ENCODE measurements at places on chromosomes 12 and 14.

GRCh38 chr14:84532016-84532415 lies 997.9 kb upstream of the FLRT2 start:
- DNase-seq: no peak

DNA sequence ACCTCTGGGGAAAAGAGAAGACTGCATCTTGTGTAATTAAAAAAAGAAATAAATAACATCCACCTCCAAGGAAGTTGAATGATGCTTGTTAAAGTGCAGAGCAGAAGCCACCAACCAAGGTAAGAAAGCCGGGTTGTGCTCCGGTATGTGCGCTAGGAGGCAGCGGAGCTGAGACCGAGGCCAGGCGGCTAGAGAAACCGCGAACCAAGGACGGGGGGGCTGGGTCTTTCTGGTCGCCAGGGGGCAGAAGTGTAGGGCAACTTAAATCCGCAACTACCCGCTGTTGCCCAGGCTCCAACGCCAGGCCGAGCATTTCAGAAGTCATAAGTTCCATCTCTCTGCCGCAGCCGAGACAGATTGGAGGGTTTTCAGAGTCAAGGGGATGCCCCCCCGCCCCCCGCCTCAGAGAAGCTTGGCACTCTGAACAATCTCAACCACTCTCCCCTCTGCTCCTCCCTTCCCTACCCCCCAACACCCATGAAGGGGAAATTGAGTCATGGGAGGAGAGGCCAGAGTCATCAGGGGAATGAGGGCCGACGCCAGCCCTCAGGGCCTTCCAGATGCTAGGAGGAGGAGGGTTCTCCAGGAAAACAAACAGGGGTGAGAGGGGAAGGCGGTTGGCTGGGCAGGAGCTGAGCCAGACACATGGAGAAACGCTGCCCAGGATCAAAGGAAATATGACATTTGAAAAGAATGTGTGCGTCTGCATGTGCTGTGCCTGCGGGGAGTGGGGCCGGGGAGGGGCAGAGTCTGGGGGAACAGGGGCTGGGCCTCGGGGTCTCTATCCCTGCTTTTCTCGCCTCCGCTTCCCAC lies 2.2 kb upstream of the NFATC4 start:
- DNase-seq: peak; percentile 38

DNA sequence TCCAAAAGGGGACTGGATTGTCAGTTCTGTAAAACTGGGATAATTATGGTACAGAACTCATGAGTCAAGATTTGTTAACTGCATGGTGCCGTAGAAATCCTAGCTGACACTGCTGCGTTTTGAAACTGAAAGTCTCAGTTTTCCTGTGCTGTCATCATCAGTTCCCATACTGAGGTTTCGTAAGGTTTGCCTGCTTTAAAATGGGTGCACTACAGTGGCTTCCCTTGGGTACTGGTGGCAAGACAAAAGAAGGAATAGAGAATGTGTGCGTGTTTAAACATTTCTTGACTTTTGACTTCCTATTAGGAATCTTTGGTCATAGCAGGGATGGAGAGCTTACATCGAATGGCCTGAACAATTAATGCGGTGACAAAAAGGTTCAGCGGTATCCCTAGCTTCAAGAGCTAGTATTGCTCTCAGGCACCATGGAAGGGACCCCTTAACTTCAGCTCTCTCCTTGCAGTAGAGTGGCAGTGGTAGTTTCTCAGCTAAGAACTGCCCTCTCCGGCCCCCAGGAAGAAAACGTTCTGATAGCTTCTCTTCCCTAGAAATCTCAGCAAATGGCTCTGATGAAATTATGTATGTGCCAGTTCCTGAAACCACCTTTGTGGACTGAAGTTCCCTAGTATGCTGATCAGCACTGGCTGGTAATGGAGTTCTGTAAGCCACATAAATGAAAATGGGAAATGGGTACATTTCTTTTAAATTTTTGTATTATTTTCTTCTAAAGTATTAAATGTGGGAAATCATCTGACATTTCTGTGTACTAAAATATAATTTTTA lies 28.9 kb downstream of the ANO6 start:
- DNase-seq: peak; percentile 56

- no peak for DNase-seq
Observed at GRCh38 chr12:45256721-45257120, 40.8 kb downstream of the ANO6 start.

DNA sequence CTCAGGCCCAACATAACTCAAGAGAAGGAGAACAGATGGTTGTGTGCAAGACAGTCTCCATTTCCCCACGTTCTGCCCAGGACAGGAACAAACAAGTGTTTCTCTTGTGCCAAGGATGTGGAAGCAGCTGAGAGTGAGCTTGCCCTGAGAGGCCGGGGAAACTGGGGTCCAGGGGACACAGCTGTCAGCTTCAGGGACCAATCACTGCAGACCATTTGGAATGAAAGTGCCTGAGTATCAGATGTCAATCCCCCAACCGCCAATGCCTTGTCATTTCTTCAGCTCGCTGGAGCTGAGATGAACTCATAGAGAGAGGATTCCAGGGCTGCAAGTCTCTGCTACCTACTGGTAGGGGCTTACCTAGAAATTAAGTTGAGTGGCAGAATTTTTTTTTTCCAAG lies 71.9 kb upstream of the METAP2 start:
- no peak for DNase-seq

- DNase-seq: no peak
Observed at GRCh38 chr12:49455501-49455900, 83.3 kb upstream of the KCNH3 start.

DNA sequence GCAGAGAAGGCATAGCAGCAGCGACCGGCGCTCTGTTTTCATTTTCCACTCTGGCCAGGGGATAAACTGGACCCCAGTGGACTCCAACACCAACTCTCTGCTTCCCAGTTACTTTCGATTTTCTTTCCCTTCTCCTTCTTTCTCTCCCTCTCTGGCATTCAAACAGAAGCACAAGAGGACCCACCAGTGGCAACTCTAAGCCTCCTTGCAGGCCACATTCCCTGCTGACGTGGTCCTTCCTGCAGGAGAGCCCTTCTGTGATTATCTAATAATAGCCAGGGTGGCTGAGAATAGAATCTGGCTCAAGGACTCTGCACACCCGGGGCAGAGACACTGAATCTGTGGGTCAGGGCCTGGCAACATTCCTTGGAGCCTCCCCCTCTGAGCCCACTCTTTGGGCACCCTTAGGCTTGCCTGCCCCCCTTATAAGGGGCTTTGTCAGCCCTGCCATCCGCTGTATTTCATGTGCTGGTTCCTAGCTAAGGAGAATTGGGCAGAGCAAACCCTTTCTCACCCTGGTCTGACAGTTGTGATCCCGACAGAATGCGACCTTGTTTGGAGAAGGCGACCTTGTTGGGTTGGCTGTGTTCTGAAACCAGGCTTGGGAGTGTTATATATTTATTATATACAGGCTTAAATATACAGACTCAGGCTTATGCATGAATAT lies 8.2 kb upstream of the HOXC6 start:
- no peak for DNase-seq

DNA sequence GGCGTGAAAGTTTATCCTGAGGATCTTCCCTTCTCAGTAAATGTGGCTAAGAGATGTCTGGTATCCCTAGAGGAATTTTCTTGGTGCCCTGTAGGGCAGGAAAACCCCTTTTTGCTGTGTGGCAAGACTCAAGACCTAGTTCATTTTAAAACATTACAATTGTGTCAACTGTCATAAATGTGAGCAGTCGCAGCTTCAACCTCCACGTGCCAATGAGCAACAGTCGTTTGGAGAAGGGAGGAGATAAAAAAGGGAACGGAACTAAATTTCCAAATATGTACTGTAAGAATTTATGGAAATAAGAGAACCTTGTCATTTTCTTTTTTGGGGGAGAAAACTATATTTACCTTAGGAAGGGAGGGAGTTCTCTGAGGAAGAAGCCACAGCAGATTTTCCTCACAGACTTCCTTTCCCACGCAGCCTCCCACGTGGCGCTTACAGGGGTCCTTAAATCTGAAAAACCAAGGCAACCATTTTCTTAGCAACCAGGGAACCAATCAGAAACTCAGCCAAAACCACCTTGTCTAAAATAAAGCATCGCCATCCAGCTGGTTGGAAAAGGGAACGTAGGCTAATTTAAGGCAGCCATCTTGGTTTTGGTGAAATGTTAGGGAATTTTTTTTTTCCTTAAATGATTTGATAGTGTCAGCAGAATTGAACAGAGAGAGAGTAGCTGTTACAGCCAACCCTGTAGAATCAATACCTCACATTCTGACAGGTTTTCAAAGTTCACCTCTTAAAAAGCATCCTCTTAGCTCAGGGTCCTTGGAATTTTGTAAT lies 99.1 kb downstream of the FIGNL2 start:
- DNase-seq: no peak

- DNase-seq: peak; percentile 19
Observed at GRCh38 chr14:67241411-67242167, at the start of gene PALS1. Gene PALS1 (plus strand): TSS chr14:67241435. CDS start chr14:67279171, 37,736 bp downstream.

DNA sequence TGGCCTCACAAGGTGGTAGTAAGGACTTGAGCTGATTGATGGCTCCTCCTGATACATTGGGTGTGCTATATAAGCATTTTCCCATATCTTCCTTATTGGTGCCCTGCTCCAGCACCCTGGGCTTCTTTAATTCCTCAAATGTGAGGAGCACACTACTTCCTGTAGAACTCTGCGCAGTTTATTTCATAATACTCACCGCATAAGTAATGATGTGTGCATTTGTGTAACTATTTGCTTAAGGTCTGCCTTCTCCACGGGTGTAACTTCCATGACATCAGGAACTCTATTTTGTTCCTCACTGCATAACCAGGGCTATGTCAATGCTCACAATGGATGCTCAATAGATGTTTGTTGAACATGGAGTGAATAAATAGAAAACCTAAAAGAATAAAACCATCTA lies 392.2 kb downstream of the SEC23A start:
- no peak for DNase-seq

GRCh38 chr12:70604662-70605061 lies 32.6 kb downstream of the PTPRB start:
- DNase-seq: no peak

- no peak for DNase-seq
Observed at GRCh38 chr14:60861545-60862140, 119.2 kb downstream of the TRMT5 start.

- no peak for DNase-seq
Observed at GRCh38 chr14:96583569-96584041, 81.4 kb downstream of the PAPOLA start.

DNA sequence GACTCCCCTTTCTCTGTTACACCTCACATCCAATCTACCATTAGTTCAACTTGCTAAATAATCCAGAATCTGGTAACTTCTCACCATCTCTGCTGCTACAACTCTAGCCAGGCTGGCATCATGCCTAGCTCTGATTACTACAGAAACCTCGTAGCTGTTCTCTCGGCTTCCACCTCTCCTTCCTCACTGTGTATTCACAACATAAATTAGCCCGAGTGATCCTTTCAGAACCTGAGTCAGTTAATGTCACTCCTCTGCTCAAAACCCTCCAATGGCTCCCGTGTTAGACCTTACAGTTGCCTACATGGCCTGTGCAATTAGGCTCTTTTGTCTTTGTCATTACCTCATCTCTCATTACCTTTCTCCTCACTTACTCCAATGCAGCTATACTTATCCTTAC lies 139.4 kb downstream of the PDE3A start:
- DNase-seq: no peak

DNA sequence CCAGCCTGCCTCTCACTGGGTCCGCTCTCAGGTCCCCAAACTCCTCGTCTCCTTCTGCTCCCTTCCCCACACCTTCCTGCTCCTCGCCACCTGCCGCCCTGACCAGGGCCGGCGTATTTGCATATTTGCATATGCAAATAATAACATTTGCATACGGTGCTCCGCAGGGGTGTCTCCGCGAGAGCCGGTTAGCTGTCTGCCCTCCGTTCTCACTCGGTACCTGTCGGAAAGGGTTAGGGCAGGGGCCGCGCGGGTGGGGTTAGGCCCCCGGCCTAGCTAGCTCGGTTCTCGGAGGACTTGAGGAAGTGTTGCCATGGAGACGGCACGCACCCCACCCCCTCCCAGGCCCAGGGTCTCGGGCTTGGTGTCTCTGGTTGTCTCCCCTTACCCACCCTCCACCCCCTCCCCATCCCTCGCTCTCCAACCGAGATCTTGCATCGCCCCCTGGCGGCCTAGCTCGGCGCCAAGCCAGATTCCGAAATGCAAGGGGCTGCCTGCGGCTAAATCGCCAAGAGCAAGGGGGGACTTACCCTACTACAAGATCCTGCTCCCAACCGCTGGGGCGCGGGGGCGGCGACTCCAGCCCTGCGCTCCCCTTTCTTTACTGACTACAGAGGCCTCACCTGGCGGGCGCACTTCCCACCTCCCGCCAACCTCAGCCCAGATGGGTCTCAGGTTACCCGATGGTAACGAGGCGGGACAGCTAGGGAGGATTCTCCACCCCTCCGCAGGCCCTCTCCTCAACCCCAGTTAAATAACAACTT lies 8.1 kb downstream of the STAC3 start:
- DNase-seq: no peak

DNA sequence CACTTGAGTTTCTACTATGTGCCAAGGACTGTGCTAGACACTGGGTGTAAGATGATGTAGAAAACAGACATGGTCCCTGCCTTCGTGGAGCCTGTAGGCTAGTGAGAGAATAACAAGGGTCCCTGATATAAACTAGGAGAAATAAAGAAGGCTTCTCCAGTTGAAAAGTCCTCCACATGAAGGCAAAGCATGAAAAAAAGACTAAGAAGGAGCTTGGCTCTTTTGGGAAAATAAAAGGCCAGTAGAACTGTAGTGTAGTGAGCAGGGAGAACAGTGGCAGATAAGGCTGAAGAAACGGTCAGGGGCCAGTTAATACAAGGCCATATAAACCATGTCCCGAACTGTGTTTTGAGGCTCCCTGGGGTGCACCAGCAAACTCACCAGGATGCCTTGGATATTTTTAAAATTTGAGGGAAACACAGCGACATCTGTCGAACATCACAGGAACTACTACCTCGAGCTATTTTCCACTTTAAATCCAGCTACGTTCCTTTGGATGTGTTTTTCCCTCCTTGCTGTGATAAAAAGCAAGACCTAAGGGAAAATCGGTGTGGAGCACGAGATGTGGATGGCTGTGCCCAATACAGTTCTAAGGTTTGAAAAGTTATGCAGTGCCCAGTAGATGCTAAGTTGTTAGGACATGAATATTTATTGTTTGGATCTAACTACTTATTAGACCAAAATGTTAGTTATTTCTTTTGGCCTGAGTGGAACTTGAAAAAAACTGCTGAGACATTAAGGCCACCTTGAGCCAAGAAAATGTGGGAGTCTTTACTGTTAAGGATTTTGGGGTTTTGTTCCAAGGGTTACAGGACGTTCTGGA lies 8.5 kb upstream of the CFL2 start:
- no peak for DNase-seq

- no peak for DNase-seq
Observed at GRCh38 chr12:42707312-42708226, 118.0 kb upstream of the PRICKLE1 start.

GRCh38 chr14:101982621-101983020 lies 18.2 kb downstream of the DYNC1H1 start:
- no peak for DNase-seq

- DNase-seq: no peak
Observed at GRCh38 chr12:52826611-52827498, 7.3 kb downstream of the KRT79 start.

- no peak for DNase-seq
Observed at GRCh38 chr14:98704441-98704840, 567.6 kb downstream of the BCL11B start.

DNA sequence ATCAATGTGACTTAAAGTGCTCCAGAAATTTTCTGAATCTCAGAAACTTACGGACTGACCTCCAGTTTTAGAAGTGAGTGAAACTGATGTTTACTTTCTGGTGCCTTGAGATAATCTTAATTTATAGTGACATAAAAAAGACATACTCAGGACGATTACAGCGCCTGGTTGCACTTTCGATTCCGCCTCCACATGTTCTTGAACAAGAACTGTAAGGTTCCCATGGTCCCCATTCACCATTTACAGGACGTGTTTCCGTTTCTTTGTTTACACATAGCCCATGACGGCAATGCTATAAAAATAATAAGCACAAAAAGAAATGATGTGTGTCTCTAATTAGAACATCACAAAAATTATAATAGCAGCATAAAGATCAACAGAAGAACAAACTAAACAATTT lies 98.2 kb downstream of the ADAMTS20 start:
- no peak for DNase-seq
